NCI-H1092 treated with DMSO at 0.1 percent for 48 hours (cell line): ENCODE measurements at places on chromosomes 2 and 18.

- DNase-seq = no peak
Observed at GRCh38 chr18:69364930-69365329, 35.8 kb upstream of the DOK6 start.

DNA sequence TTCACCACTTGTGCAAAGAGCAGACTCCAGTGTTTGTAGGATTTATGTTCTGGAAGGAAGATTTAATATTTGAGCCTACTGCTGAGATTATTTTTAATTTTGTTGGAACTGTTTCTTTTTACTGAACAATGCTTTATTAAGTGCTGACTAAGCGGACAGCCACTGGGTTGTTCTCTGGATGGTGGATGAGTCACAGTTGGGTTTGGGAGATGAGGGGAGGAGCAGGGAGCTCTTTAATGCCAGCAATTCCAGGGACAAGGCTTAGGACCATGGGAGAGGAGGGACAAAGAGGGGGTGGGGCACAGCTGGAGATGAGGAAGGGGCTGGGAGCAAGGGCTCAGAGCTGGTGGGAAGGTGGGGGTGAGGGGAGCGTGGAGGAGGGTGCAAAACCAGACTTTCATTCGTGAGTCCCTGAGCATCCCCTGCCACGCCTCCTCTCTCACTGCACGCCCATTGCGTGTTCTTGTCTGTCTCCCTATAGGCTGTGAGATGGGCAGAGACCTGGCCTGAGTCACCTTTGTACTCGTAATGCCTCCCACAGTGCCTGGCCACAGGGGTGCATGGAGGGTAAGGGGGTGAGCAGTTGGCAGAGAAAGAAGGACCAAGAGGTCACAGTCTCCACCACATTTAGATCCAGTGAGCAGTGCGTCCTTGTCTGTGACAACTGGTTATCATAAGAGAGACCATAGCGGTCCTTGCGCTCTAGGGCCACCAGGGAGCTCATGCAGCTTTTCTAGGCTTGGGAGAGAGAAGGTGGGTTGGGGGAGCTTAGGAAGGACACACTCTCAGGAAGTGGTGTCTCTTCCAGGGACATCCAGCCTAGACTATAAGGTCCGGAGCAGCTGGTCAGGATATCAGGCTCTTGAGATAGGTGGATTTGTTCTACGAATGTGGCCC is 18.4 kb downstream of the SLC4A3 start:
- DNase-seq = no peak

GRCh38 chr2:12715258-12716031 is 1.3 kb upstream of the TRIB2 start:
- no peak for DNase-seq

DNA sequence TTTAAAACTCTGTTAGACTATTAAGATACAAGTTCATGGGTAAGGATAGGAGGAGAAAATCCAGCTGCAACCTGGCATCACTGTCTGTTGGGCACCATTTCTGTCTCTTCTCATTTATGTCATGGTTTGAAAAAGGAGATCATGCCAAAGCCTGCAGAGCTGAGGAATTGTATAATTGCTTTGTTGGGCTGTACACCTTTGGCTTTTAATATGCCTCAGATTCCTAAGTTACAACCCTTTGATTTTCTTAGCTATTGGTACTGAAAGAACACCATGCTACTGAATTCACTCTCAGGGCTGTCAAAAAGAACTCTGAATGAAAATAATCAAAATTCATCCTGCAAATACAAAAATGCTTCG is 174.3 kb downstream of the ACKR3 start:
- DNase-seq = no peak

DNA sequence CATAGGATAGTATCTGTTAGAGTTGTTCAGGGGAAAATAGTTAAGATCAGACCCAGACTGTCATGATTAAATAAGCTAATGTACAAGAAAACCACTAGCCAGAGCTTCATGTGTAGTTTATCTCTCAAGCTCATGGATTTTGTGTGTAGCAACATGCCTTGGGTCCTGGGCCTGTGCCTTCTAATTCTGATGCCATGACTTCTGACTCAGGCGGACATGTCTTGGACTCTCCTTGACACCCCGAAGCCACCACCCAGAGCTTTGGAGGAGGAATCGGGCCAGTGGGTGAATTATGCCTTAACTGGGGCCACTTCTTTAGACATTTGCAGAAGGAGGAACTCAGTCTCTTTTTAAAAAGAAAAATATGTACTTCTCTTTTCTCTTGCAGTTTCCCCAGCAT is 68.7 kb downstream of the NPAS2 start:
- DNase-seq = no peak

DNA sequence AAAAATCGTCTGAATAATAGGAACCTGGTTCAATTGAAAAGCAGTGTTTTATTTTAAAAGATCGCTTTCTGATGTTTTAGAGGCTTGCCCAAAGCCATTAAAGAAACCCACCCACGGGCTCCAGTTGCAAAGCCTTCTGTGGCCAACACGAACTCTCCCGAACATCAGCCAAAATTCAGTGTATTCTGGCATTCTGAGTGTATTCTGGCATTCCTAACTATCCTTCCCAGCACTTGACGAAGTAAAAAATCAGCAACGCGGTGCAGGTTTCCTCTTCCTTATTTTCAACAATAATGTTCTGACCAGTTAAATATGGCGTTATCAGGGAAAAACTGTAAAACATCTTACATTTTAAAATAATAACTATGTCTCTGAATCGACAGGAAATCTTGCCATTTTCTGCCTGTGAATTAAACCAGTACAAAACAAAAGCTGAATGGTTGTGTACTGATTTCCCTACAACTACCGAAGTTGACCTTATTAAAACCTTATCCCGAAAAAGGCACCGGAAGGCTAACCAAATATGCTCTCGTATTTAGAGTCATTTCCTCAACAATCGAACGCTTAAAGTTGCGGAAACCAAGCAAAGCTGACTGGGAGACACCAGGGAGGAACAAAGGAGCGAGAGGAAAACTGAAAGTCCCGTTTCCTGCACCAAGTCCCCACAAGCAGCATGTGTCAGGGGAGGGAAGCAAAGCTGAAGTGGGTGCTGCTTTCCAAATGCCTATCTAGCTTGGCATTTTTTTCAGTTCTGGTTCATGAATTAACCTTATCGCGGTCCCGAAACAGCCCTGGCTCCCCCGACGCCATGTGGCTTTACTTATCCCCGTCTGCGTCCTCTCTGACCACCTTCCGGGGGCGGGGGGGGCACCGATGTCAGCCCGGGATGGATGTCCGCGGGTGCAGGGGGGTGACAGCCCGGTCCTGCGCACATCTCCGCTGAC is 44.3 kb downstream of the ZNF516 start:
- peak; percentile 62 for DNase-seq

- no peak for DNase-seq
Observed at GRCh38 chr18:8517276-8517675, 92.0 kb upstream of the RAB12 start.

DNA sequence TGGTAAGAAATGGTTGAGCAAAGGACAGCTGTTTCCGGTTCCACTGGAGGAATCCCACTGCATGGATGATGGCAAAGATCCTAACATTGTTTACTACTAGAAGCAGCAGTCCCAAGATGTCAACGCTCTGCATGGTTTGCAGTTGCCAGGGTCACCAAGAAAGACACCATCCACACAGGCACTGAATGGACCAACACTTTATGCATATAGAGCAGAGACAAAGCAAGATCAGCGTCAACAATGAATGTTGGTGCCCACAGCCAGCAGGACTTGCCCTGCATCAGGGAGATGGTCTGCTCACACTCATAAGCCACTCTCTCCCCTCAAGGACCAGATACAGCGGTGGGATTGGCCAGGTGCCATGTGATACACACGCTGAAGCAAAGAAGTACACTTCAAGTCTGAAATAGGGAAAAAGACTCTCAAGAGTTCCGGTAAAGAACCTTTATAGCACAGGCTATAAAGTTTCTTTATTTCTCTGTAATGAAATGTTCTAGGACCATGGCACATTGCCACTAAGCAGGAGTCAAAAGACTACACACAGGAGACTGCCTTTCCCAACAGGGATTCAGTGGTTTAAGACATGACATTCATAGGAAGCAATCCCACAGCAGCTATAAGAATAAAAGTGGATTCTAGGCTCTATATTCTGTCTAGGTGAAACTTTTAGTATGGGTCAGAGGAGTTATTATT is 133.2 kb upstream of the EPHA4 start:
- DNase-seq = no peak

DNA sequence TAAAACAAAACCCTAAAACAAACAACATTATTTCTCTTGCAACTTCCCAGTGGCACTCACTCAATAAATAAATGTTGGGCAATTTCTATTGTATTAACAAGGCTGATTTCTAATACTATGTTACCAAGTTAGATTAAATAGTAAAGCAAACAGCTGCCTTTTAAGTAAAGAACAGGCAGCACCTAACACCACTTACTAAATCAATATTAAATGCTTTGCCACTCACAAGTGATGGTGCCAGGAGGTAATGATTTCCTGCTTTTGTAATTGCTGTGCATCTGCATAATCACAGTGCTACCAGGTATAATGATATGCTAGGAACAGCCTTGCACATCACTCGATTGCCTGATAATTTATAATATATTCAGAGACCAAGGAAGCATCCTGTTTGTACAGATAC is 276.5 kb downstream of the NBAS start:
- DNase-seq = peak; percentile 1

DNA sequence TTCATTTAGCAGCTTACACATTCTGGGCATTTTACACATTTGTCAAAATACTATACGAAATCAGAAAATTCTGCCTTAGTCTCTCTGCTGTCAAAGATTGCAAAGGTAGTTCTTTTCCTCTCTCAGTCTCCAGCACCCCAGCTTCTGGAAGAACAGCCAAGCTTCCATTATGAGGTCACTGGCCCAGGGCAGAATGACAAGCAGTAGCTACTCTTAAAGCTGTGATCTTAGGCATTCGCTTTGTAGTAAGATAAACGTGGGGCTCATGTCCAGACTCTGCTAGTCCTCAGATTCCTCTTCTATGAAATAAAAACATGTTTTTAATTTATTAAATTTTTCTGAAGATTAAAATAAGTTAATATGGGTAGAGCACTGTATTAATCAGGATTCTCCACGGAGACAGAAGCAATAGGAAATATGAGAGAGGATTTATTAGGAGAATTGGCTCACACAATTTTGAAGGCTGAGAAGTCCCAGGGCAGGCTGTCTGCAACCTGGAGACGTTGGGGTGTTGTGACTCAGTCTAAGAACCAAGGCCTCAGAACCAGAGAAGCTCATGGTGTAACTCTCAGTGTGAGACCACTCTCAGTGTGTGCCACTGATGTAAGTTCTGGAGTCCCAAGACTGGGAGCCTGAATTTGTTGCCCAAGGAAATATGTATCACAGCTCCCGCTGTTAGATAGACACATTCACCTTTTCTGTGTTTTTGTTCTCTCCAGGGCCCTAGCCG is 201.2 kb downstream of the CMPK2 start:
- no peak for DNase-seq

- DNase-seq = no peak
Observed at GRCh38 chr2:16828828-16829160, 163.2 kb upstream of the CYRIA start.

- no peak for DNase-seq
Observed at GRCh38 chr2:23519334-23519651, 134.3 kb downstream of the KLHL29 start.

DNA sequence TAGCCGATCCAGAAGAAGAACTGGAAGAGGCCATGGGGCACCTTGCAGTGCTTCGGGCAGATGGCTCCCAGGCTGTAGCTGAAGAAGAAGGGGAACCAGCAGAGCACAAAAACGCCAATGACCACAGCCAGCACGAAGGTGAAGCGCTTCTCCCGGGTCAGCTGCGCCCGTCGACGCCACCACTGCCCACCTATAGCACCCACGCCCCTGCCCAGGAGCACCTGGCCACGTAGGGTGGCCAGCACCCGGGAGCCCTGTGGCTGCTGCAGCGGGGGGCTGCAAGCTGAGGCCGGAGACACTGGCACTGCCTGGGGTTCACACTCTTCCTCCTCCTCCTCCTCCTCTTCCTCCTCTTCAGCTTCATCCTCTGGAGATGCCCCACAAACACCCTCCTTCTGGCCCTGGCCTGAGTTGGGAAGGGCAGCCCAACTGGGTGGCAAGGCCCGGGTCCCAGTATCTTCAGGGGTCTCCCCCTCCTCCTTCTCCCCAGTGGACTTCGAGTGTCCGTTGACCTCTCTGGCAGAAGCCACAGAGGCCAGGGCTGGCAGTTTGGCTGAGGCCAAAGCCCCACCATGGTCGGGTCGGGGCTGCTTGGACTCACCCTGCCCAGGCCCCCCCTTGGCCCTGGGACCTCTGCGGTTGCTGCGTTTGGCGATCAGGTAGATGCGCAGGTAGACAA is 1.3 kb downstream of the ADRA2B start:
- no peak for DNase-seq

DNA sequence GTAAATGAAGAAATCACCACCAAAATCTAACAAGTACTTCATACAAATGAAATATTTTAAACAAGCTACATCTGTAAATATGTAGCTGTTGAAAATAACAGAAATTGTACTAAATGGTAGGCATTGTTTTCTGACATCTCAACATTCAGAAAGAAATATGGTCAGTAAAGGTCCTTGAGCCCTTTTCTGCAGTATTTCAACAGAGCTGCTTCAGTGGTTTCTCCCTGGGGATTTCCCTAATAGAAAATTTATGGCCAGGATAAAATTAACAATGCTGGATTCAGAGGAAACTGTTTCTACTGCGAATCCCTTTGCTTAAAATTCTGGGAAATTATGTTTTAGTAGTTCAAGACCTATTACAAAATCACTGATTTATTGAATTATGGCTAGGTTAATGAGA is 256.6 kb downstream of the PIEZO2 start:
- DNase-seq = no peak

- no peak for DNase-seq
Observed at GRCh38 chr2:237971661-237972060, 4.8 kb downstream of the UBE2F start.

DNA sequence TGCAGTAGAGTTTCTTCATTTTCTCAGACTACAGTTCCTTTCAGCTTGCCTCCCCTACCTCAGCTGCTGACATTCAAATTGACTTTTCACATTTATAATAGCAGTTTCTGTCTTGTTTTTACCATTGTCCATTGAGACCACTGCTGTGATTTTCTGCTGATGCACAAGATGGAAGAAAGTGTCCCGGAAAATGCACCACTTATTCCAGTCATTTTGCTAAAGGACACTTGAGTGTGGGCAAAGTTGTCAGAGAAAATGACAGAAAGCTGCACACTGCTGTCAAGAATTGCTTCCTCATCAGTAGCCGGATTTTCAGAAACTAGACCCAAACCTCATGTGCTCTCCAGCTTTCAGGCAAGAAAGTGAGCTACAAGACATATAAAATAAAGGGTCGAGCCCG is 546.2 kb upstream of the SETBP1 start:
- no peak for DNase-seq
